ENCODE measurements at places on chromosomes 13 and 19. TPM values are rescaled to one million over a fixed set of nuclear protein-coding genes. Genes with fewer than 3 reads are reported as not detected.

CADM4 gene
- 10.8 TPM for total RNA-seq

CILP2 gene
- 0.15 TPM for total RNA-seq

PROZ gene
- total RNA-seq, result not detected

ATG4D gene
- 19.2 TPM for total RNA-seq

TMEM150B gene
- not detected for total RNA-seq

NECTIN2 gene
- 83.1 TPM for total RNA-seq

SWSAP1 gene
- 1.7 TPM for total RNA-seq

SRRM5 gene
- 0.81 TPM for total RNA-seq

FCER2 gene
- not detected for total RNA-seq

IGSF23 gene
- total RNA-seq, result 0.26 TPM

ATP4A gene
- not detected for total RNA-seq

HAUS5 gene
- total RNA-seq, result 15.4 TPM

RASL11A gene
- total RNA-seq, result 2.6 TPM

NKG7 gene
- not detected for total RNA-seq

DPP9 gene
- total RNA-seq, result 76.1 TPM

ITGBL1 gene
- total RNA-seq, result 1.7 TPM

IPO5 gene
- total RNA-seq, result 106 TPM

USHBP1 gene
- not detected for total RNA-seq

ZNF471 gene
- total RNA-seq, result 0.08 TPM

ZFP28 gene
- total RNA-seq, result 4.0 TPM

RDH8 gene
- 0.26 TPM for total RNA-seq

IL11 gene
- 100 TPM for total RNA-seq

CDC16 gene
- 43.4 TPM for total RNA-seq

AMER2 gene
- not detected for total RNA-seq

CATSPERD gene
- not detected for total RNA-seq

ZMYM5 gene
- total RNA-seq, result 6.5 TPM

GIPC3 gene
- 0.19 TPM for total RNA-seq

TEKTIP1 gene
- not detected for total RNA-seq

ZFP82 gene
- total RNA-seq, result 2.5 TPM

ARL11 gene
- total RNA-seq, result not detected

LRRC63 gene
- not detected for total RNA-seq

CA11 gene
- total RNA-seq, result 9.8 TPM

RYR1 gene
- total RNA-seq, result 5.6 TPM
